ENCODE measurements at places on chromosomes 1 and 21. TPM values are rescaled to one million over a fixed set of nuclear protein-coding genes. Genes with fewer than 3 reads are reported as not detected.

DNA sequence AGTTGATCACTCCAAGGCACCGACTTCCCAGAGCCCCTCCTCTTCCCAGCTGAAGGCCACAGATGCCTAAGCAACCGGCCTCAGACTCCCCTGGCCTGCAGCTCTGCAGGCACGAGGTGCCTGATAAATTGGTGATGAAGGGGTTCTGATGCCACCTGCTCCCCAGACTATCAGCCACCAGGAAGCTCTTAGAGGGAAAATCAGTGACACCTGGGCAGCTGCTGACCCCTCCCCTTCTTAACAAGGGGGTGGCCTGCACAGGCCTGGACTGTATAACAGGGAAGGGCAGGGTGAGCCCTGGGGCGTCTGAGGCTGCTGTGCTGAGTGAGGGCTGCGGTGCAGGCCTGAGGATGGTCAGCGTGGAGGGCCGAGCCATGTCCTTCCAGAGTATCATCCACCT lies at the start of gene PADI6:
TSS of gene PADI6 (plus strand) at position 301 of the 400 bp plus-strand sequence. CDS start at position 351, 50 bp downstream.
- ATAC-seq, result no peak

DNA sequence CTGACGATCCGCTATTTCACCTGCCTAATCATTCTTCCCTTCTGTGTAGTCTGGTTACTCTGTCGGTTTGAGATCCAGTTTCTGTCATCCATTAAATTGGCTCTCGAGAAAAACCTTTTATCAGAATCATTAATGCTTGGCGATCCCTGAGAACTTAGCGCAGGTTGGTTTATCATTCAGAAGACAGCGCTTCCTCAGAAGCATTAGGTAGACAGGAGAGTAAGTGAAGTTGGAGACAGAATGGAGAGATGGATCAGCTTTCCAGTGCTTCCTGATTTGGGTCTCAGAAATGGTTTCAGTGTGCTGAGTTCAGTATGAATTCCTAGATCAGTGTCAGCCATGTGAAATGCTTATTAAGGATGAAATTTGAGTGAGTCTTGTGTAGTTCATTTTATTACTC lies 1.3 kb downstream of the USP1 start:
- ATAC-seq, result no peak

The FGGY gene
- 11.3 TPM for total RNA-seq

GRCh38 chr1:115196296-115196695 lies 107.0 kb upstream of the TSPAN2 start:
- ATAC-seq, result no peak

DNA sequence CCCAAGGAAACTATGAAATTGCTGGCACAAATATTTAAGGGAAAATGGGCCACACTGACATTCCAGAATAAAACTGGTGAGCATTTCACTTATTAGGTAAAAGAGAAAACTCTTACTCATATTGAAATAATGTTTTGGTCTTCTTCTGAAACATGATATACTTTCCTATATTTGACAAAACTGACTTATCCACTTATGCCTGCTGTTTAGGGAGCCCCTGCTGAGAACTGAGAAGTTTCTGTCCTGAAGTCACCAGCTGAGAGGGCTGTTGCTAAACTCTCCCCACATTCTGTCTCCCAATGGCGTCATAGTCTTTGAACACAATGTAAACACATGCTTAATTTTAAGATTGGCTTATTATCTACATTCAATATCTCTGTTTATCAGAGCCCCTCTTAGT lies 46.8 kb upstream of the ZC3H11B start:
- peak; percentile 41 for ATAC-seq

The HRNR gene
- total RNA-seq, result 4.7 TPM

The BGLAP gene
- total RNA-seq, result 1.1 TPM

The MFSD2A gene
- 19.1 TPM for total RNA-seq

GRCh38 chr1:10986525-10986890 lies 25.9 kb upstream of the TARDBP start:
- ATAC-seq, result no peak

The NID1 gene
- 6.1 TPM for total RNA-seq

The ADGRL4 gene
- not detected for total RNA-seq

The ZNF683 gene
- total RNA-seq, result 0.45 TPM

GRCh38 chr1:61604684-61605083 lies 120.3 kb downstream of the TM2D1 start:
- no peak for ATAC-seq

DNA sequence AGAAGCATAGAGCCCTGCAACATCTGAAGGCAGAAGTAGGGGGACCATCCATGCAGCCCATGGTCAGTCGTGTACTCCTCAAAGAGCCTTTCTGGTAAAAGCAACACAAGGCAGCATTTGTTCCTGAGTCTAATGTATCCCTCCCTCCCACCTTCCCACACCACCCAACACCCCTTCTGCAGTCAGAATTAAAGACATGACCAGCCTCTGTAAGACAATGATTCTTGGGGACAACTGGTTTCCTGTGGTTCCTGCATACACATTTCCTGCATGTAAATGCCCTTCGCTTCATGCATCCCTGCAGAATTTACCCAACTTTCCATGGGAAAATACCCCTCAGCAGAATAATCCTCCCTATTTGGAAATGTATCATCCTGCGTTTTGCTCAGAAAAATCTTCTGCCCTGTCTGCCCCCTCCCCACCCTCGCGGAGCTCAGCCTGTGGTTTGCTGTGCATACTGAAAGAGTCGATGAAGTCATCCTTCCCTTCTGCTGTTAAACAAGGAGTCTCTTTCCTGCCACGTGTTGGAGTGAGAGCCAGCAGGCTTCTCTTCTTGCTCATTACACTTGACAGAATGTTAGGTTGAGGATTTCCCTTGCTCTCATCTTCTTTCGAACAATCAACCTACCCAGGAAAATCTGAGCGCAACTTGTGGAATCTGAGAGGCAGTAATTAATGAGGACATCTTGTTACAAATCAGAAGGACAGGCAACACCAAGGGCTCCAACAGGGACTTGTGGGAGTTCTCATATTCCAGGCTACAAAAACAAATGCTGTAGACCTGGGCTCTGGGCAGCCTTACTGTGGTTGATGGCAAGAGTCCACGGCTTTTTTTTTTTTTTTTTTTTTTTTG lies 4.7 kb downstream of the TNN start:
- peak; percentile 98 for ATAC-seq

The GBP6 gene
- total RNA-seq, result not detected
